ENCODE measurements at places on chromosomes 5 and 9.

GRCh38 chr5:82785456-82785855 is 291.7 kb downstream of the TMEM167A start:
- no peak for DNase-seq

GRCh38 chr5:177023303-177023664 is 788 bp downstream of the ZNF346 start:
- DNase-seq: no peak

DNA sequence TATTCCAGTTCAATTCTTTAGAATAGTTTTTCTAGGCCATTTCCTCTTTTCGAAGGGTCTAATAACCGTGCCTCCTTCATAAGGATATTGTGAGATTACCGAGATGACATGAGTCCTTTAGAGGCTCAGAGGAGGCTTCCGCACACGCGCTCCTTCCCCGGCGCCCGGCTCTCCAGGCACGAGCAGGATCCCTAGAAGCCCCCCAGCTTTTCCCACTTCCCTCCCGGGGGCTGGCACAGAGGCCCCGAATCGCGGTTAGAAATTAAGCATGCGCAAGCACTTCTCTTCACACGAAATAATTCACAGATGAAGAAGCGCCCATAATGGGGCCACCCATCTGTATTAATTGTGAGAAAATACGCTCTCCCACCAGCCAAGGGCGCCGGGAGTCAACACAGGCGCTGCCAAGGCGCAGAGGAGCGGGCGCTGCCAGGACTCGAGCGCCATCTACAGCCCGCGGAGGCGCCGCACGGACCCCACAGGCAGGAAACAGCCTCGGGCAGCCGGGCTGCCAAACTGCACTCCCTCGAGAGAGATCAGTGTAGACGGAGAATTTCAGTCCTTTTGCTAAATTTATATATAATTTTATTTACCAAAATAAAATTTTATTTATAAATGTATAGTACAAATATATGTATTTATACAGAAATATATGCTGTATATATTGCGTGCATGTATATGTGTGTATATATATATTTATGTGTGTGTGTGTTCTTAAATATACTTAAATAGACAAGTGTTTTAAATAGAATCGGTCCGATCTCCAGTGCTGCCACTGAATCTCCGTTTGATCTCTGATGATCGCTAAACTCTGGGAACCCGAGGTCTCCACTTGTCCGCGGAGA is 258.1 kb upstream of the NFIL3 start:
- DNase-seq: peak; percentile 40

- no peak for DNase-seq
These were observed 7.2 kb downstream of the MARCHF6 start for GRCh38 chr5:10360686-10361085.

DNA sequence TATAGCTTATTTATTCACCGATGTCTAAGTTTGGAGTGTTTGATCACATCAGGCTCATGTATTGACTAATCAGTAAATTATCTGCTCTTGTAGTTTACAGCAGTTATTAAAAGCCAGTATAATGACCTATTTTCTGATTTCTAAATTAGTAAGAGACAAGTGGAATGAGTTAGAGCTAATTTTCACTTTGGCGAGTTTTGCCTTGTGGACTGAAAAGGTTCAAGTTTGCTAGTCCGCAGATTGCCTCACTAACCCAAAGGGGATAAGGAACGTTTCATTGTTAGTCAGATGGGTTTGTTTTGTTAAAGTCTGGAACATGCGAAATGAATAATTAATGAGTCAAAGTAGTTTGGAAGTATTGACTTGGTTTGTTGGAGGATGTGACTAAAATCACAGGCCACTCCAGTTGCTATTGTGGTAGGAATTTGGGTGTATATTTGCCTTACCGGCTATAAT is 40.1 kb downstream of the SMARCA2 start:
- no peak for DNase-seq

- no peak for DNase-seq
These were observed 15.8 kb upstream of the SPOUT1 start for GRCh38 chr9:128845186-128845931.

GRCh38 chr9:70602321-70603019 is 188.0 kb upstream of the KLF9 start:
- DNase-seq: peak; percentile 21

DNA sequence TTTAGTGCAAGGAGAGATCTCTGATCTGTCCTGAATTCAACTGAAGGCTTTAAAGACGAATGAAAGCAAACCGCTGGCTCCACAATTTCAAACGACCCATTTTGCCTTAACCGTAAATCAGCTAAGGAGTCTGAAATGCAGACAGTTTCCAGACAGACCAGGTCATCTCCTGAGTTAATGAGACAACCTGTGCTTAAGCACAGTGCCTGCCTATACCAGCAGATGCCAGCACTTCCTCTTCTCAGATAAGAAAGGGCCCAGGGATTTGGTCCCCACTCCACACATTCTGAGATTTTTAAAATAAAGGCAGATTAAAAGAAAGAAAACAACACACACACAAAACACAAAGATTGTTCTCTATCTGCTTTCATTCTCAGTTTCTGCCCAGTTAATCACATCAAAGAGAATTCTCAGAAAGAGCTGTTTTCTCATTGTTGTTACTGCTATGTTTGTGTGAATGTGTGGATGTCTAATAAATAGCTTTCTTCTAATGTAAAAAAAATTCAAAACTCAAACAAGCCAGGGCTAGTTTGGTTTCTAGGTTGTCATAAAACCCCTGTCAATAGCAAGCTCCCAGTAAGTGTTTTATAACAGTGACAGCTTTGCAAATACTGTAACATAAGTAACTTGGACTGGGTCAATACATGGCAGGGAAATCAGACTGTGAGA is 157.7 kb upstream of the SLC24A2 start:
- no peak for DNase-seq

GRCh38 chr9:137319739-137320551 is 17.9 kb upstream of the NRARP start:
- DNase-seq: no peak

GRCh38 chr5:143515829-143516228 is 112.3 kb upstream of the NR3C1 start:
- no peak for DNase-seq

GRCh38 chr5:179870403-179870903 is 11.8 kb upstream of the MRNIP start:
- no peak for DNase-seq
